HFFc6 (cell line): ENCODE measurements at places on chromosomes 11 and 22.

DNA sequence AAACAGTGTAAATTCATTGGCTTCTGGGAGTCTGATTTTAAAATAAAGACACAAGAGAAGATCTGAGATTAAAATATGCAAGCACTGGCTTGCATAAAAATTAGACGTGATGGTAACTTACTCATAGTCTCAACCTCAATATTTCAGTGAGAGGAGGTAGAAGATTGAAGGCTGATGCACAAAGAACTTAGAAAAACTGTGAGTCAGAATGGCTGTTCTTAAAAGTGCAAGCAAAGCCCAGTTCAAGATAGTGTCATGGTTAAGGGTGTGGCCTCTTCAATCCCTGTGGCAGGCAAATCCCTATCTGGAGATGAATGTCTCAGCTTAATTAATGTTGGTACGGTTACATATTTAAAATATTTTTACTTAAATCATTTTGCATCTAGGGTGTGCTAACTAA lies 33.6 kb upstream of the FIBIN start:
- peak; percentile 52 for DNase-seq

DNA sequence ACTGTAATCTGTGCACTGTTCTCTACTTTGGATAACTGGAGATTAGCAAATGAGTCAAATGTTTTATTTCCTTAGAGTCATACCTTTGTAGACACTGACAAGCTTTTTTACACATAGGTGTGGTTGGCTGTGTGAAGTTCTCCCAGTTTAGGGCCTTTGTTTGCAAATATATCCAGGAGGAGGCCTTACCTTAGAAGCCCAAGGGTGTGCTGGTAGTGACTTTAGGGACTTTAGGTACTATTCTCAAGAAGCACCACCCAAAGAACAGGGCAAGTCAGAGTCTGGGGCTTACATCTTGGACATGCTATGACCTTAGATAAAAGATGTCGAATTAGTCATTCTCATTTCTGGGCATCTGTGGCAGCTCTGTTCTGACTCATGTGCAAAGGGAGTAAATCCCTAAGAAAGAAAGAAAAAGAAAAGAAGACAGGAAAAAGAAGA lies 4.8 kb upstream of the FAR1 start:
- DNase-seq, result peak; percentile 41

DNA sequence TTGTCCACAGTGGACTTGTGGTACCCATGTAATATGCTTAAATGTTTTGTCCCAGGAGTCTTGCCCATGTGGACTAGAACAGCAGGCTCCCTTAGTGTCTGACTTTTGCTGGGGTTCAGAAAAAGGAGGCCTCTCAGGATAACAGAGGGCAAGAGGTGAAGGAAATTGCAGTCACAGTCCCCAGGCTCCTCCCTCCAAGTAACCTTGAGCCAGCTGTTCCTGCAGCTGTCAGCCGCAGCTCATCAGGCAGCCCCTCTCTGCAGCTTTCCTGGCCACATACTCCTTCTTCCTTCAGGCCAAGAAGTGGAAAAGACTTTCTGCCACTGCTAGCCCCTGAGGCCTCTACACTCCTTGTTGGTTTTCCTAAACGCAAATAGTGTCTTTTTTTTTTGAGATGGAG lies 6.3 kb upstream of the MYO18B start:
- DNase-seq, result no peak

GRCh38 chr22:30790366-30790765 lies 95.7 kb downstream of the OSBP2 start:
- DNase-seq, result no peak

DNA sequence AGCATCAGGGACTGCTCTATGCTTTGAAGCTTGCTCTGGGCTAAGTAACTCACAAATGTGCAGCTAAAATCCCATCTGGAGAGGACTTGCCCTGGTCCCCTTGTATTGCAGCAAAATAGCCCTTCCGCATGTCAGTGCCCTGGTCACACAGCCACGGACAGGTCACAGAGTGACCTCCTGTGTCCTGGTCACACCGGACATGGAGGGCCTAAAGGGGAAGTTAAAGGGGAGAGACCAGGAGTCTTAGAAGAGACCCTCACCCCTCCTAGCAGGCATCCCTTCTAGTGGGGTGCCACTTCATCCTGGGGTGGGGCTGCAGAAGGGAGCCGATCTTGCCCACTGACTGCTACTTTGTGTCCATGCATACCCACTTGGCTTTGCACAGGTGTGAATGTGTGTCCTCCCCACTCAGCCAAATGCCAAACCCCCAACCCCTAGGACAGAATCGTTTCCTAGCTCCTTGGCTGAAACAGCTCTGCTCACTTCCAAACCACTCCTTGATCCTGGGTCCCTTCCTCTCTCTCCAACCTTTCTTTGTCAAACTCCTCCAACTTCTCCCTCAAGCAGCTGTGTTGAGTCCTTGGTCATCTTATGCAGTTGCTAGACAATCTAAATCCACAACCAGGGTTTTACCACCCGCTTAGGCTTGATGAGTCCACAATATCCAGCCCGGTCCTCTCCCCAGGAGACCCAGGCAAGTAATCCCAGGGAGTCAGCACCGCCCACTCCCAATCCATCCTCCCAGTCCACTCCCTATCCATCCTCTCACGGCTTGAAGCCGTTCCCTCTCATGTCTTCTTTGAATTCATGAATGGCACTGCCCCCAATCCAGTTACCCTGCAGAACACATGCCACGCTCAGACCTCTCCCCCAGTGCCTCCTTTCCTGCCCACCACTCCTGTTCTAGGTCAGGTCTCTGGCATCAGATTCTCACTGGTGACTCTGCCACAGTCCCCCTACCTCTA lies 3.3 kb upstream of the FXYD6 start:
- no peak for DNase-seq

DNA sequence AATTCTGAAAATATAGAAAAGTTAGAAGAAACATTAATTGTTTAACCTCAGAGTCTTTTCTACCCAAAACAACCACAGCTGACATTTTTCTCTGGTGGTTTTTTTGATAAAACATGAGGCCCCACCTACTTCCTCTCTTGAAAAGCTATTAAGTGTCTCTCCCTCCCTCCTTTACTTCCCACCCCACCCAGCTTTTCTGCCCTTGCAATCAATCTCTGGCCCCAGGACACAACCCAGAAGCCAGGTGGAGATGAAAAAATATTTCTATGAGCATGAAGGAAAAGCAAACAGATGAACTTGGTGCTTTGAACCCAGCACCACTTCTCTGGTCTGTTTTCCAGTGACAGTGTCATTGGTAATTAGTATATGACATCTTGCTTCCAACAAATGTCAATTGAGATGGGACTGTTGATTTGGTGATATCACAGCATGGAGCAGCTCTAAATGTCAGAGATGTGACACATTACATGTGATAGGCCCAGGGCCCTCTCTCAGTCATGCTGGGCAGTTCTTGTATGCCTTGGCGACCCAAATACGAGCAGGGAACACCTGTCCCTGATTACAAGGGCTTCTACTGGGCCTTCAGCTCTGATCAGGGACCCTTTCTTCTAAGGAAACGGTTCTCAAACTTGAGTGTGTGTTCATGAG lies 23.9 kb upstream of the TMPRSS13 start:
- no peak for DNase-seq

DNA sequence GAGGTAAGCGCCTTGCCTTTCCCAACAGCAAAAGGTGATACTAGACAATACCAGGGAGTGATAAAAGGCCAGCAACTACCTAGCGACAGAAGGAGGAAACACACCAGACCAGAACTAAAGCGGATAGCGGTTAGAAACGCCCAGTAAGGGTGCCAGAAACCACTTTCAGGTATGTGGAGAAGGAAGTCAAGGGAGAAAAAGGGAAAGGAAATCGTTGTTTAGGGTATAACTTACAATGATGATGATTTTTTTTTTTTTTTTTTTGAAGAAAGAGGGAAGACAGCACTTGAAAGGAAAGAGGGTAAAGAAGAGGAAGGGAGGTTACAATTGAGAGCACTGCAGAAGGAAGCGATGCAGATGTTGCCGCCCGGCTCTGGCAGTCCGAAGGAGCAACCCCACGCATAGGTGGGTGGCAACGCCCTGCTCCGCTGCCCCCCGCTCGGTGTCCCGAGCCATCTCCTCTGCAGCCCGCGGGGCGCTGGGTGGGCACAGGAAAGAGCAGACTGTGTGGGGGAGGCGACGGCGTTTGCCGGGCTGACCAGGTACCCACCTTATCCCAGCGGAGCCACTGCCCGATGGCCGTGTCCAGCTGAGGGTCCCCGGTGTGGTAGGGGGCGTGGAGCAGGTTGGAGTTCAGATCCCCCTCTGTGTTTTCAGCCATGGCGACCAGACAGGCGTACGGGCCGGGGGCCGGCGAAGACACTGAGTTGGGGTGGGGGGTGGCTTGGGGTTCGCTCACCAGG lies 561 bp downstream of the PGM2L1 start:
- no peak for DNase-seq

- DNase-seq, result peak; percentile 35
Measured at GRCh38 chr22:30310881-30311771, 15.6 kb downstream of the TBC1D10A start.

DNA sequence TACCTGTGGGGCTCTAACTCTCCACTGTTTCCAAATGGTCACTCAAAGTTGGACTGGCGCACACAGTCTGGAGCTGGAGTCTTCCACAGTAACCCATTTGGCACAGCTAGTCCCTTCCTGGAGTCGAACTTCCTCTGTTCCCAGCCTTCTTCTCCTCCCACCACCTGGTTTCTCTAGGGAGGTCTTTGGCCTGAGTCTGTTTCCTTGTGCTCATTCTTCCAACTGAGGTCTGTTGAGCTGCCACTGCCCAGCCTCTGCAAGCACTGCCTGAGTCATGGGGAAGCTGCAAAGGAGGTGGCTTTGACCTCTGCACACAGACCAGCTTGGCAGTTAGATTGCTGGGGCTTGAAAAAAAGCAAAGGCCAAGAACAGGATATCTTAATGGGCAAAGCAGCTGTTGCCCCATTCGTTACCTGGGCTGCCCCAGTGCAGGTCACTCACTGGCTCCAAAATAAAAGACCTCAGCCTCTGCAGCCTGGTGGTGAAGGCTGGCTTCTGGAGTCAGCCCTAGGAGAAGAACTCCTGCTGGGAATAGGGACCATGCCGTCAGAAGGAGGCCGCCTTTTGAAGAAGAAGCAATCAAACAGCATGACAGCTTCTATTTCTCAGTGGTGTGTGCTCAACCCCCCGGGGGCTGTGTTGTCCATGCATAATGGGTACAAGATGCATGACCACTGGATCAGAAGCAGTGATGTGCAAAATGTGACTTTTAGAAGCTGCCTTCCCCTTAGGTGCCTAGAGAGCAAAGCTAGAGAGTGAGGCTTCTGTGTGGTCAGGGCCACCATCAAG lies 3.0 kb downstream of the ADAMTS15 start:
- no peak for DNase-seq

DNA sequence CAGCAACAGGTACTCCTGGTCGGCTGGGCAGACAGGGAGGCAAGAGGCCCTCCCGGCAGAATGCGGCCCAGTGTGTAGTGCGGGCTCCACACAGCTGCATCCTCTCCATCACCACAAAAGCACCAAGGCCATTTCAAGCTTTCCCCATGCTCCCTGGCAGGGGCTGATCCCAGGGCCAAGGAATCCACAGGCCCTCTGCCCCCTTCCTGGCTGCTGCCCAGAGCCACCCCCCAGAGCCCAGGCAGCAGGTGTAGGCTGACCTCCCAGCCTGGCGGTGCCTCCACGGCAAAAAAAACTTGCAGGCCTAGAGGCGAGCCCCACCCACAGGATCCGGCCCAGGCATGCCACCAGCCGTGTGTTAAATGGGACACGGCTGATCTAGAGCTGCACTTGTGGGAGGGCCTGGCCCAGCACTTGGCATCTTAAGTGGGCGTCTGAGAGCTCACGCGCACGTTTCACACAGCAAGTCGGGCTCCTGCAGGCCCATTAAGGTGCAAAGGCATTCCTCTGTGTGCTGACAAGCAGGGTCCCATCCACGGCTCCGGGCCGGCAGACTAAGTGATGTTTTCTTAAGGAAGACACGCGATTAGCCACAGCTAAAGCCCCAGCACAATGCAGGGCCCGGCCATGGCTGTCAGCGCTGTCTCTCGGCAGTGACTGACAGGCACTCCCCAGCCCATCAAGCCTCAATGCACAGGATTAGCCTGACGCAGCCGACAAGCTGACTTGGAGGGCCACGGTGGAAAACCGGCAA lies 19.8 kb upstream of the GNB1L start:
- no peak for DNase-seq

- DNase-seq, result no peak
Measured at GRCh38 chr11:64064374-64065140, 28.8 kb downstream of the FLRT1 start.

- no peak for DNase-seq
Measured at GRCh38 chr11:134560066-134560465, 148.0 kb upstream of the B3GAT1 start.

- DNase-seq, result no peak
Measured at GRCh38 chr22:49544286-49544685, 283.4 kb downstream of the BRD1 start.

GRCh38 chr11:44430140-44430539 lies 120.2 kb upstream of the ALX4 start:
- no peak for DNase-seq

- no peak for DNase-seq
Measured at GRCh38 chr11:71246559-71246958, 5.8 kb downstream of the SHANK2 start.

DNA sequence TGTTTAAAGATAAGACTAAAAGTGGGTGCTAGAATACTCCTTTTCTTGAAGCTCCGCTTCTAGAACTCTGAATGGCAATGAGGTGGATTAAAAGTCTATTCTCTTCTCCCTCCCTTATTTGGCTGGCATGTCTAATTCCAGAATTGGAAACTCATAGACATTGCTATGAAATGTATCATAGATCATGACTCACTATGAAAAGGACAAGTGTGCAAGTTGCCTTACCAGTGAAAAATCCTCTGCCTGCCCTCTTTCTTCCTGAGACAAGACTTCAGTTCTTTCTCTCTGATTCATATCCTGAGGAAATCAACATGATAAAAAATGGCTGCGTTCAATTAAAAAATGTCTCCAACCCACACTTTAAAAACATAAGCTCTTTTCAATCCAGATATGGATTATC lies 73.2 kb upstream of the BLID start:
- DNase-seq, result peak; percentile 97

- no peak for DNase-seq
Measured at GRCh38 chr11:102840018-102840417, 3.4 kb downstream of the MMP3 start.

GRCh38 chr11:40434926-40435325 lies 1024.5 kb downstream of the LRRC4C start:
- no peak for DNase-seq

GRCh38 chr22:48755059-48755949 lies 1072.4 kb downstream of the BRD1 start:
- no peak for DNase-seq

DNA sequence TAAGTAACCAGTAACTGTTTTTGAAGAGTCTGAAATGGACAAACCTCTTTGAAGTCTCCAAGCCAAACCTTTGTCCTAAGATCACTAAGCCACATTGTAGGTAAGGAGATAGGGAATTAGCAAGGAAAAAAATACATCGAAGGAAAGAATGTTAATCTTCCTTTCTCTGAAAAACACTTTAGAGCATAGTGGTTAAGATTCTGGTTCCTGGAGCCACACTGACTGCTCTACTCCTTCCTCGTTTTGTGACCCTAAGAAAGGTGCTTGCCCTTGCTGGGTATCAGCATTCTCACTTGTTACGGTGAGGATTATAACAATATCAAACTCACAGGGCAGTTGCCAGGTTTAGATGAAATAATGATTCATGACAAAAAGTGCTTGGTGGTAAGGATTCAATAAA lies 104.0 kb downstream of the SIK3 start:
- no peak for DNase-seq
